Stimulated activated CD8-positive, alpha-beta memory T cell treated with anti-CD3 and anti-CD28 coated beads, Interleukin-2, amount 100 ng/mL, for 1 hour (primary cell): ENCODE measurements at places on chromosomes 4 and X.
A peak's percentile ranks its signal among the peaks of the same experiment; 100 is the strongest.

DNA sequence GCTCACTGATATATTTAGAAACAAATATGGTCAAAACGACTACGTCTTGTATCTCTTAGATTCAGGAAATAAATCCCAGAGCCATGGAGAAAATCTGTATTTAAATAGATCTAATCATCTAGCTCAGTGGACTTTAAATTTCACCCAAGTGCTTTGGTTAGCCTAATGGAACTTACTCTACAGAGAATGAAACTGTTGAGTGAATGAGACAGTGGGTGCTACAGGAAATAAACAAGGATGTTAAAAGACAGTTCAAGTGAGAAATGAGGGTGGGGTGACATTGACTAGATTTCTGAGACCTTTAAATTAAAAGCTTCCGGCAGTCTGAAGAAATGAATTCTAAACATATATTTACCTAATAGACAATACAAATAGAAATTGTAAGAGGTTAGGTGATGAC, 2197.0 kb downstream of the ARAP2 start:
- DNase-seq, result no peak

GRCh38 chr4:7051144-7051495, 7.9 kb downstream of the TADA2B start:
- DNase-seq, result no peak

DNA sequence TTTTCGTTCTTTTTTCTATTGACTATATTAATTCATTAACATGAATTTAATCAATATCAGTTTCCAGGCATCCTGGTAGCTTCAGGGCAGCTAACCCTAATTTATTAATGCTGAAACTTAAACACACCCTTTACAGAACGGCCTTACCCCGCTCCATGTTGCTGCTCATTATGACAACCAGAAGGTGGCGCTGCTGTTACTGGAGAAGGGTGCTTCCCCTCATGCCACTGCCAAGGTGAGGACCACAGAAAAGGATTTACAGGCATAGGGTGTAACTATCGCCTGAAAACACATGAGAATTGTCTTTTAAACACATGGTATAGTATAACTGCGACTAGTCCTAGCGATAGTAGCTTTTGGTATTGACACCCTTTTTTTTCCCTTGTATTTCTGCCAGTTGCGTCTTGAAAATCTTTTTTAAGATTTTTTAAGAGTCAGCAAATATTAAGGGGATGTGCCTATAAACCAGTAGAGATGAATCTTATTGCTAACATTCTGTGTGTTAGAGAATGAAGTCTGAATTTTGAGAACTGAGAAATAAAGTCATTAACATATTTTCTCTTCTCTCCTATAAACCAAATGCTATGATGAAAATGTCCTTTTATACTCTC, 229.0 kb downstream of the ANK2 start:
- DNase-seq, result peak; percentile 21

DNA sequence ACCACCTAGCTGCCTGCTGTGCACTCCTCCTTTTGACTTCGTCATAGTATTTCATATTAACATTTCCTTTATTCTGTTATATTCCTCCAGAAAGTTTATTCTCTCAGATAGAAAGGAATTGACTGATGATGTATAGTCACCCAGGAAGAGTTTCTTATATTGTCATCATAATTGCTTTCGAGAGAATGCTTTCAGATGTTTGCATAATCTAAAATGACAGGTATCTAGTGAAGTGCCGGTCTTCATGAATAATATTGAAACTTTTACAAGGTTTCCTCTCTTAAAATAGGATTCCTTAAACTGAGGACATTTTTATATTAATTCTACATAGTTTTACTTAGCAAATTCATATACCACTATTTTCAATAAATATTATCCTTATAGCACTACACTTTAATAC, 10.1 kb downstream of the SEC24D start:
- DNase-seq, result no peak

GRCh38 chr4:148740701-148741100, 298.5 kb upstream of the NR3C2 start:
- DNase-seq, result no peak

DNA sequence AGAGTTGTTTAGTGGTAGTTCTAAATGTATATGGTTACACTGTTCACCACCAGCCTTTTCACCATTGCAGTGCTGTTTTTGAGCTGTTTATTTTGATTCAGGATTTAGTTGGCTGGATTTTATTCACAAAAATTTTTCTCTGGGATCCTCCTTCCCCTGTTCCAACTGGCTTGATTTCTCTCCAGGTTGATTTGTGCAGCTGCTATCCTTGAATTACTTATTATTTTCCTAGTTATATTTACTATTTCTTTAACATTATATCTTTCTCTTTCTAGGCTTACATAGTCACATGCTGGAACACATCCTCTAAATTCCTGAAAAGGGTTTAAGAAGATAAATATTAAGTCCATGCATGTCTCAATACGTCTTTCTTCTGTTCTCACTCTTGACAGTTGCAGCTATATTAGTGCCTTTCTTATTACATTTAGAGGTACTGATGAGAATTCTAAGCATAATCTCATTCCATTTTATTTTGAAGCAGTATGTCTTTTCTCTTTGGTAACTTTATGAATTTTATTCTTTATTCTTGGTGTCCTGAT, 82.2 kb downstream of the SUPT20HL2 start:
- DNase-seq, result no peak

DNA sequence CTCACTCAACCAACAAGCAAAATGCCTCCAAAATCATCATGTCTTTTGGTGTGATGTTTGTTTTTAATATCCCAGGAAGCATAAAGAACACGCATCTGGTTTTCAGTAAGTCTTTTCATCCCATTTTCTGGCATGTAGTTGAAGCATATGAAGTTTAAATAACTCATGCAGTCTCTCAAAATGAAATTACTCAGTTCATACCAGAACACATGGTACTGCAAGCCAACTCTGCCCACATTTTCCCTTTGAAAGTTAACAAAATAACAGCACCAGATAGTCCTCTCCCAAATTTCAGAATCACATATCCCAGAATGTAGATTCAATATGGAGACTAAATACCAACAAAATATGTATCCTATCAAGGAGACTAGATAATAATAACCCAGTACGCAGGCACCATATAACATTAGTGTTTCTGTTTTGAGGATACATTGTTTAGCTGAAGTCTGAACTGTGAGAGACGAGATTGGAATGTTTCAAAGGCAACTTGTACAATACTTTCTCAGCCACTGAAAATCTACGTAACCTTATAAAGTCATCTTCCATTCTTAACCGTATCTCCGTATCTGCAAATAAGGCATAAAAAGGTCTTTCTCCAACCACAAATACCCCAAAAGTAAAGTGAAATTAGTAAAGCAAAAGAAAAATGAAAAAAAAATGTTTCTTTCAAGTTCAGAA, 23.1 kb downstream of the CORIN start:
- DNase-seq, result no peak

DNA sequence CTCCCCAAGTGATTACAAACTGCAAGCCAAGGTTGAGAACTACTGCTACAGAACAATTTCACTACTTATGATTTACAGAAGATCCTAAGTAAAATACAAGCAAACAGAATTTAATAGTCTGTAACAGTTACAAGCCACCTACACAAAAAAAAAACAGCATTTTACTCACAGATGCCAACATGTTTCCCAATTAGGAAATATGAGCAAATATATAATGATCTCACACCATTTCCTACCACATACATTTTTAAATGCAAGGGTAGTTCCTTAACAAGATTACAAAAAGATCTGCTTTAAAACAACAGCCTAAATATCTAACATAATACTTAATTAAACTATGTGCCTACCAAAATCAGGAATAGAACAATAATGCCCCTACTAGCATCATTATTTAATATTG, 63.4 kb downstream of the EFHC2 start:
- no peak for DNase-seq

GRCh38 chr4:119233750-119234149, 21.2 kb downstream of the USP53 start:
- DNase-seq, result no peak

DNA sequence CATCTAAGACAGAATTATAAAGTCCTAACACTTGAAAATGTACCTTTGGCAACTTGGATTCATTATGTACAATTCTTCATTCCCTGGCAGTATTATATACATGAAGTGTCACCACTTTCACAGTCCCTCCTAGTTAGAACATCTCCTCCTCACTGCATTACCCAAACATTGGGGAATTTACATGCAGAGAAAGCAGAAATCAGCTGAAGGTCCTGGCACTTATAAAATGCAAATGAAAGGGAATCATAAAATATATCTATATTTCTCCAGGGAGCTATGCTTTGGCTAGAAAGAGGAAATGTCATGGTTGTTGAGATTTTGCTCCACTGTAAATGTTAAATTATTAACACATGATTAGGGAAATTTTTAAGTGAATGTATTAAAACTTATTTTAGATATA, 835.6 kb upstream of the SLIT2 start:
- no peak for DNase-seq

- DNase-seq, result no peak
These were observed 563.1 kb upstream of the INTU start for GRCh38 chr4:127069675-127070074.

DNA sequence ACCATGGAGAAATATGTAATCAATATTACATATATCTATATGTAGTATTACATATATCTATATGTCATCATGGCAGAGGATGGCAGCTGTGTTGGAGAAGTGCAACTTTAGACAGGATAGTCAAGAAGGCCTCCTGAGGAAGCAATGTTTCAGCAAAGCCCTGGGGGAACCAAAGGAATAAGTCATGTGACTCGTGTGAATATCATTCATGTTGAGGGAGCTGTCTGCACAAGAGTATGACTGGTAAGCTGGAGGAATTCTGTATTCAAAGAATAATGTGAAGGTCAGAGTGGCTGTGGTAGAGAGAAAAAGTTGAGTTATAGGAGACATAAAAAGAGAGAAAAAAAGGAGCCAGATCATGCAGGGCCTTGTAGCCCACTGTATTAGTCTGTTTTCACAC, 92.9 kb upstream of the EDNRA start:
- DNase-seq, result no peak

GRCh38 chrX:47562615-47563243, 1.7 kb downstream of the ARAF start:
- DNase-seq, result no peak

- DNase-seq, result no peak
These were observed 1133.8 kb downstream of the TECRL start for GRCh38 chr4:63275491-63275890.

DNA sequence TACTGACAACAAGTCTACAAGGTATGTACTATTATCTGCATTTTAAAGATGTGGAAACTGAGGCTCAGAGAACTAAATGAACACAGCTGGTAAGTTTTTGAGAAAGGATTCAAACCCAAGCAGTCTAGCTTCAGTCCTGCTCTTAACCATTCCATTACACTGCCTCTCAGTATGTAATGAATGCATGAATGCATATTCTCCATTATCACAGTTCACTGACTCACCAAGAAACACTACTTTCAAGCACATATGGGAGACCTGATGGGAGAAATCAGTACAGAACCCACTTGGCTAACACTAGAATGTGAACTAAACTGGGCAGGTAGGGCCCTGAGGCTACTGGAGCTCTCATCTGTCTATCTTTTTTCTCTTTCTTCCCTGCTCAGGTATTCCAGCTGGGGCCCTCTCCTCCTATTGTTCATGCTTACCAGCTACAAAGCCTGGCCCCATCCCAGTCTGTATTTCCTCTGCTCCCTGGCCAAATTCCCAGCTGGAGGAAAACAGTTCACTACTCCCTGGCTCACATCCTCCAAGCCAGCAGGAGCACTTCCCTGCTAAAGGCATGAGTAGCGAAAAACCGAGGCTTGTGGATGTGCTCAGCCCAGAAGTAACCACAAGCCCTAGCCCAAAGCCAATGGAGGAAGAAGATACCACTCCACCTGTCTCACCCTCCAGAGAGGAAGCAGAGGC, 178.2 kb upstream of the ARHGEF9 start:
- no peak for DNase-seq

GRCh38 chrX:149121206-149121920, 383.7 kb downstream of the IDS start:
- DNase-seq, result no peak

DNA sequence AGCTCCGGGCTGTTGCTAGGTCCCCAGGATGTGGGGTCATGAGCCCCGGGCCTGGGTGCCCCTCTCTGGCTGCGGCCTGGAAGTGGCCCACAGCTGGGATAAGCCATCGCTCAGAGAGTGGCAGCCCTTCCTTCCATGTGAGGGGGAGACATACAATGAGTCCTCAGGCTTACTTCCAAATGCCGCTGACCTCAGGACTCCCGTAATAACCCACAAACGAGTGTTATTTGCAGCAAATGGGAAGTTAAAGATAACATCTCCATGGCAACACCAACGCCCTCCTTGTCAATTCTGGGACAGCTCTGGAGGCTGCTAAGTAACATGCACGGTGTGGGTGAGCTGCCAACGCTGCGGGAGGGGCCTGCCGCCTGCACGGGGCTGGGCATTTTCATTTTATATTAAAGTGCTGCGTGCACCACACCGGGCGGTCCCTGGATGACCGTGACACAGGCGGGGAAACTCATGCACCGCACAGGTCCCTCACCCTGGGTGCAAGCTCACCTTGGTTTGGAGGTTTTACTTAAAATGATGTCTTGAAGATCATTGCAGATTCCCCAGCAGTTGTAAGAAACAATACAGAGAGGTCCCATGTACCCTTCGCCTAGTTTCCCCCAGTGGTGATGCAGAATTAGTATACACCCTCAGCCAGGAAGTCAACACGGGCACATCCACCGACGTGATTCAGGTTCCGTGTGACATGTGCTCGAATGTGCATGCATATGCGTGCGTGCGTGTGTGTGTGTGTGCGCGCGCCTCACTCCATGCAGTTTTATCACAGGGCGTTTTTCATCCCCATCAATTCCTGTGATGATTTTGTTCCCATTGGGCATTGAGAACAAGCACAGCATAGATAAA, 79.4 kb downstream of the ABLIM2 start:
- no peak for DNase-seq

GRCh38 chrX:38103857-38104812, 97.8 kb downstream of the SYTL5 start:
- DNase-seq, result no peak

DNA sequence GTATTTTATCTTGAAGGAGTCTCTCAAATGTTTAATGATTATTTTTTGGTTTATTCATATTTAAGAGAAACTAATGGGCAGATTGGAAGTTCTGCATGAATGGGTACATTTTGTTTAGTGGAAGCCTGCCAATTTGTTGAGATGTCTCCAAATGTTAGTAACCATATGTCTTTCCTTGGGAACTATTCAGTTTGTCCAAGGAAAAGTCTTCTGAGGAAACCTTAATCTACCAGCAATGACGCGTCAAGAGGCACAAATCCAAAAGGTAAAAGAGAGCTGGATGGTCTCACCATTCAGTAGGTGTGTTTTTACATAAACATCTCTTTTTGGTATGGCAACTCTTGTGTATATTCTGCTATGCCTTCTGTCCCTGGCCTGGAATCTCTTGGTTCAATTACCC, 37.4 kb upstream of the NDST3 start:
- no peak for DNase-seq

DNA sequence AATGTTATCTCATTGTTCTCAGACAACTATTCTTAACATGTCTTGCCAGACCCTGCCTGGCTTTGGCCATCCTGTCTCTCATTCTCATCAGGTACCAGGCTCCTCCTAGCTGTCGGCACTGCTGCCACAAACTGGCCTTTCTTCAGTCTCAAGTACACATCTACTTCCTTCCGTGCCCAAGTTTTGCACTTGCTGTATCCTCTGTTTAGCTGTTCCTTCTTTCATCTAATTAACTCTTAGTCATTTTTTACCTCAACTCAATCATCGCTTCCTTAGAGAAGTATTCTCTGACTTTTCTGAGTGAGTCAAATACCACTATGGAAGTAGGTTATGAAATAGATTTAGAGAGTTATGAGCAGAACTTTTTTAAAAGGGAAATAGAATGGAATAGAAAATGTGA, 19.7 kb downstream of the CXCL3 start:
- no peak for DNase-seq
